ENCODE measurements at places on chromosomes 2 and 18.

DNA sequence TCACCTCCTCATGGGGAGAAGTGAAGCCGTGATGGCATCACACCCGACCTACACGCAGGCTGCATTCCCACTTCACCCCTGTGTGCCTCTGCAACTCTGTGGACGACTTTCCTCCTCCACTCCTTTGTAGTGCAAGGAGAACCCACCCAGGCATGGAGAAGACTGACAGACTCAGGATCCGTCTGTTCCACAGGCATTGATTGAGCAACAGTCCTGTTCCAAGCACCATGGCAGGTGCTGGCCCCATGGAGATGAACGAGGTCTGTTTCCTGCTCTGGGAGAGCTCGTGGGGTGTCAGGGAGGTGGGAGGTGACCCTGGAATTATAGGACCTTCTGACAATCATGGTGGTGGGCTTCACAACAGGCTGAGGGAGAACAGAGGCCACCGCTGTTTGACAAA lies 284.7 kb upstream of the HDAC4 start:
- no peak for DNase-seq

DNA sequence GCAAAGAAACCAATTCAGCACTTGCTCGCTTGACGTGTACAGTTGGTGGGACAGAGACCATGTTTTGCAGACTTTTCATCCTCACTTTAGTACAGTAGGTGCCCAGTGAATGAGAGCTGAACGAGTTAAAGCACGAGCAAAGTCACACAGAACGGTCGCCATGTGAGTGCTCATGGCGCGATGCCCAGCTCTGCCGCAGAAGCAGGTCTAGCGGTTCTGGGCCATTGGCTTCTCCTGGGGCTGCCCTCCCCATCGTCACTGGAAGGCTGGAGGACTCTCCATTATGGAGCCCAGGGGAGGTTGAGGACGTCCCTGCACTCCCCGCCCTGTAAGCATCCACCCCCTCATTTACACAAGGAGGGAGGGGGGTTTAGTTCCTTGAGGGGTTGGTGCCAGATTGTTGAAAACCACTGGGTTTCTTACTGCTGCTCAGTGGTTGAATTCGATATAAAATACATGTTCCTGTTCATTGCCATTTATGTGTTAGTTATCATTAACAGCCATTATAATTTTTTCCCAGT lies 24.9 kb downstream of the PTGR3 start:
- DNase-seq: no peak

GRCh38 chr2:216742411-216742810 lies 47.1 kb upstream of the IGFBP5 start:
- DNase-seq: no peak

- no peak for DNase-seq
These were observed 45.6 kb downstream of the MTCL1 start for GRCh38 chr18:8750954-8751415.

All from stimulated activated naive CD4-positive, alpha-beta T cell treated with Interleukin-2 at 50 U/mL for 16 hours (primary cell).